ENCODE measurements at places on chromosomes 16 and 17. TPM values are rescaled to one million over a fixed set of nuclear protein-coding genes. Genes with fewer than 3 reads are reported as not detected.

DNA sequence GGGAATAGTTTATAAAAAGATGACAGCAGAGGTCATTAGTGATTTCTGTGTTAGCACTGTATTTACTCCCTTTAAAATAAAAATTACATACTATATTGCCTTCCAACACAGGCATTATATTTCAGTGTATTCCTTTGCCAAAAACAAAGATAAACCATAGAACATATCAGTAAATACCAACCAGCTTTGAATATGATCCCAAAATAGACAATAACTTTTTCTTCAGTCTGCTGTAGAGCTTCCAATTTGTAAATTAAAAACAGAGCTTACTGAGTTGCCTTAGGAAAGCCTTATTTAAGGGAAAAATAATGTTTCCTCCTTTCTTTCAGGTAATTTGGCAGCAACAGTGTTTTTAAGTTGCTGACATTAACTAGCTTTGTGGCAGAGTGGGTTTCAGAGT lies 352.1 kb upstream of the TBX2 start:
- DNase-seq, result no peak

GRCh38 chr16:75022567-75022966 lies 23.7 kb downstream of the ZNRF1 start:
- no peak for DNase-seq

GRCh38 chr17:28394337-28395116 lies 11.5 kb downstream of the SLC46A1 start:
- no peak for DNase-seq

Gene CPNE7
- total RNA-seq, result 16.5 TPM

Gene C16orf78
- total RNA-seq, result not detected

Gene SLC12A3
- not detected for total RNA-seq

Gene MMP2
- 0.42 TPM for total RNA-seq

Data from HT-29 (cell line).